ENCODE measurements at places on chromosomes 12 and 14. TPM values are rescaled to one million over a fixed set of nuclear protein-coding genes. Genes with fewer than 3 reads are reported as not detected.

DNA sequence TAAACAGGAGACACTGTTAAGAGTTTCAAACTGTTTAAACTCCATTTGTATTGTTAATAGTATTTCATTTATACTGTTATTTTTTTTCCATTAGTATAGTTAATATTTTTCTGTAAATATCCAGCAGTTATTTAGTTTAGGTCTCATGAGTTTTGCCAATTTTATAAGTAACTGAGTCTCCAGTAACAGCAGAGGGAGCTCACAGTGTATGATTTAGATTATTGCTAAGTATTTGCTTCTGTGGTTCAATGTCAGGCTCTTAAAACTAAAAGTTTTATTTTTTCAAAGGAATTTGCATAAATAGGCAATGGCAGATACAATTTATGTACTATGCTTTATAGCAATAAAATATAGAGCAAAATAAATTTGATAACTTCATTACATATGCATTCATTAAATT lies 209.7 kb downstream of the ATXN7L3B start:
- DNase-seq, result peak; percentile 12

GRCh38 chr14:92888896-92889295 lies 34.1 kb upstream of the CHGA start:
- DNase-seq, result no peak

- DNase-seq, result no peak
These were observed 16.4 kb upstream of the PITPNM2 start for GRCh38 chr12:123167329-123167728.

DNA sequence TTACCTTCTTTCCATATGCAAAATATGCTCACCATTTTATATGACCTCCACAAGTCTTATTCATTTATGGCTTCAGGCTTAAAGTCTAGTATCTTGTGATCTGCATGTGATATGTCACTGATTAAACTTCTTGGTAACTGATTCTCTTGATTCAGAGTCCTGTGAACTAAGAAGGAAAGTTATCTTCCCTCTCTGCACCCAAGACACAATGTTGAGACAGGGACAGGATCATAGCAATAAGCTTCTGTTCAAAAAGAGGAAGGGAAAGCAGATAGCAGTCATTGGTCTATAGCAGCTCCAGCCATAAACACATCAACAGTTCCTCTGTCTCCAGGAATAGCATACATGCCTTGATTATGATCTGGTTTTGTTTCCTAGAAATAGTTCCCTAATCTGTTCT lies 103.1 kb downstream of the UNC79 start:
- no peak for DNase-seq

DNA sequence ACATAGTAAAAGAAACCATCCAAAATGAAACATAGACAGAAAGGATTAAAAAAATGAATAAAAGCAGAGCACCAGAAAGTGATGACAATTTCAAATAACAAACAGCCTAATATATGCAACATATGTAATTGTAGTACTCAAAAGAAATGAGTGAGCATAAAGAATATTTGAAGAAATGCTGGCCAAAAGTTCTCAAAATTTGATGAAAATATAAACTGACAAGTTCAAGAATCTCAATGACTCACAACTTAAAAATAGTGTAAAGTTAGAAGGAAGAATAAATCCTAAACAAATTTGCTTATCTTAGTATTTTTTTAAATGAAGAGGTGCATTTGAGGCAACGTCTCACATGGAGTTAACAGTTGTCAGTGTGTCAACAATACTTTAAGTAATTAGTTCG lies 498.9 kb downstream of the SLC6A15 start:
- no peak for DNase-seq

DNA sequence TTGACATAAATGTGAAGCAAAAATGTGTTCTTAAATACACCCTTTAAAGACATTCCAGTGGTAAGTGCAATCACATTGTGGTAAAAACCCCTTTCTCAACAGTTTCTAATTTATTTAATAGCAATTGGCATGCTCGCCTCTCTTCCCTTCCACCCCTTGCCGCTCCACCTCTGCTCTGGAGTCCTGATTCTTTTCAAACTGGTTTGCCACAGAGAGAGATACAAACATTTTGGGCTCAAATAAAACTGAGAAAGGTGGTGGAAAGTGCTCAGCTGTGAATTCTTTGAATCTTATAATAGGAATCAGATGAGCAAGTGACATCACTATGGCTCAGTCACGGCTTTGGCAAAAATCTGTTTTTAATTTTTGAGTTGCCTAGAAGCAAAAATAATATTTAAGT lies 993.9 kb downstream of the GALC start:
- no peak for DNase-seq

Gene BRMS1L
- 4.2 TPM for total RNA-seq

Gene KRT6B
- total RNA-seq, result not detected

Data from fibroblast of villous mesenchyme (primary cell).